ENCODE measurements at places on chromosomes 1 and 21.

DNA sequence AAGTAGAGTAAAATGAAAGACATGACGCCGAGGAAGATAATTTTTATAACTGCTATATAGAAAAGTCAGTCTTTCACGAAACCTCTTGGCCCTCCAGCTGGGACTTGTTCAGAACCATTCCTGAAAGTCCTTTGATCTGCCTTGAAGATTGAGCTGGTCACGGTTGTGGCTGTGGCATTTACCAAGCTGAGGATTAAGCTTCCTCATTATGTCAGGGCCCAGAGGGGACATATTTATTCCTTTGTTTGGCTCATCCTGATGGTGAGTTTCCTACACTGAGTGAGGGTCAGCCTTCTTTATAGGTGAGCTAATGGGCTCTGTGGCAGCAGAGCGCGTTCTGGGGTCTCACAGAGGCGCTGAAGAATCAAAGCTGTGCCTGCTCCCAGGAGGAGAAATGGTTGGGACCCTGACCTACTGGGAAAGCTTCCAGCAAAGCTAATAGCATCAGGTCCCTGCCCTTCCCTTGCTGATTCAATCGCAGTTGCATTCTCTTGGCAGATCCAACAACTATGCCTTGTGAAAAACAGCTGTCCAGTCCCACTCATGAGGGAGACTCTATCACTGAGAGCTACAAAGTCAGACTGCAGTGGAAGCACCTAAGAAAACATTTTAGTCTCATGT lies 43.2 kb upstream of the PBX1 start:
- DNase-seq: no peak

DNA sequence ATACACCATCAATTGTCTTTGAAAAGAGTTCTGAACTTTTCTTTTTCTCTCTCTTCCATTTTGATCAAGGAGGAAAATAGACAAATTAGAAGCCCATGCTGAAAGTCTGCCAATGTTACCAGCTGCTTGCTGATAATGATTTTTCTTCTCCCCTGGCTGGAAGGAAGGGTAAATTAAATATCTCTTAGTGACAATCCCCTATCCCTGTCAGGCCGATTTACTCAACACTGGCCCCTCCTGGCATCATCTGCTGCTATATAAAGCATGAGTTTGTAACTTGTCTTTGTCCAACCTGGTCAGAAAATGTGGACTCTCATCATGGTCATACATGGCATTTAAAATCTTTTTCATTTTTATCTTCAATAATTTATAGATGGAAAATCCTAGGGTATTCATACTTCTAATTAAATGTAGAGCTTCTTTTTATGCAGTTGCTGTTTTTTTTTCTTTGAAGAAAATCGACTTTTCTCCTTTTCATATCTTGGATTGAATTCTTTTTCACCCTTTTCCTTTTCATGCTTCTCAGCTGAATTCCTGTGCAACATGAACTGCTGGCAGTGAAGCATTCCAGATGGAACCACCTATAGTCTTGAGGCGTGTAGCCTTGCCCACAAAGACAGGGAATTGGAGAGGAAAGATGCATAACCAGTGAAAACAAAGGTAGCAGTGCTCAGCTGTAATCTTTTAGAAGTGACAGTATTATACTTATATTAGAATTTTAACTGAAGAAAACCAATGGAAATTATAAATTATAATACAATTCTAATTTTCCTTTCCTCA lies 214.7 kb upstream of the PTGFR start:
- no peak for DNase-seq

- DNase-seq: peak; percentile 58
Observed at GRCh38 chr1:9784508-9785133, 39.1 kb downstream of the CLSTN1 start.

DNA sequence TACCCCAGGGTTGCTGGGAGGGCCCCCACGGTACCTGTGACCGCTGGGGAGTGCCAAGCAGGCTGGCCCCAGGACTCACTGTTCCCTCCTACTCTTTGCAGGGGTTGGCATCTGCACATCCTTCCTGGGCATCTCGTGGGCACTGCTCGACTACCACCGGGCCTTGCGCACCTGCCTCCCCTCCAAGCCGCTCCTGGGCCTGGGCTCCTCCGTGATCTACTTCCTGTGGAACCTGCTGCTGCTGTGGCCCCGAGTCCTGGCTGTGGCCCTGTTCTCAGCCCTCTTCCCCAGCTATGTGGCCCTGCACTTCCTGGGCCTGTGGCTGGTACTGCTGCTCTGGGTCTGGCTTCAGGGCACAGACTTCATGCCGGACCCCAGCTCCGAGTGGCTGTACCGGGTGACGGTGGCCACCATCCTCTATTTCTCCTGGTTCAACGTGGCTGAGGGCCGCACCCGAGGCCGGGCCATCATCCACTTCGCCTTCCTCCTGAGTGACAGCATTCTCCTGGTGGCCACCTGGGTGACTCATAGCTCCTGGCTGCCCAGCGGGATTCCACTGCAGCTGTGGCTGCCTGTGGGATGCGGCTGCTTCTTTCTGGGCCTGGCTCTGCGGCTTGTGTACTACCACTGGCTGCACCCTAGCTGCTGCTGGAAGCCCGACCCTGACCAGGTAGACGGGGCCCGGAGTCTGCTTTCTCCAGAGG lies 6.8 kb downstream of the XKR8 start:
- DNase-seq: no peak

Measured in activated CD4-positive, alpha-beta T cell treated with anti-CD3 and anti-CD28 coated beads for 4 hours (primary cell).